Stimulated activated CD8-positive, alpha-beta memory T cell treated with anti-CD3 and anti-CD28 coated beads, Interleukin-2, amount 100 ng/mL, for 1 hour (primary cell): ENCODE measurements at places on chromosomes 6 and 20.

- DNase-seq = no peak
These were observed 29.9 kb upstream of the PRDM1 start for GRCh38 chr6:106056060-106056745.

DNA sequence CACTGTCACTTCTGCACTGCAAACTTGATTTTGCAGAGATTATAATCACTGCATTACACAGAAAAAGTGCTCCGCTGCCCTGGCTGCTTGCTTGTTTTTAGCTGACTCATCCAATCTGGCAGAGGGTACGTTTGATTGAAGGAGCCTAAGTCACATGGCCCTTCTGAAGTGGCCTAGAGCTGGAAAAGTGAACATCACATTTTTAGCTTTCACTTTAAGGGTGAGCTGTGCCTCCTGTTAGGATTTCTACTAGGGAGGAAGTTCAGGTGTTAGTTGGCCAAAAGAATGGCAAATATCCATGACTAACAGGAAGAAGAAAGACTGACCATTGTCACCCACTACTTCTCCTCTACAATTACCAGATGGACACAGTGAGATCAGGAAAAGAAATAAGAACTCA is 889.1 kb upstream of the MAP3K7 start:
- DNase-seq = no peak

- no peak for DNase-seq
These were observed 44.6 kb downstream of the GPR63 start for GRCh38 chr6:96792561-96793190.

GRCh38 chr6:108238322-108238721 is 22.5 kb downstream of the SNX3 start:
- no peak for DNase-seq
